Right renal pelvis (tissue), 4 donors: ENCODE measurements at places on chromosomes 4 and X. TPM values are rescaled to one million over a fixed set of nuclear protein-coding genes. Genes with fewer than 3 reads are reported as not detected.
A peak's percentile ranks its signal among the peaks of the same experiment; 100 is the strongest.

DNA sequence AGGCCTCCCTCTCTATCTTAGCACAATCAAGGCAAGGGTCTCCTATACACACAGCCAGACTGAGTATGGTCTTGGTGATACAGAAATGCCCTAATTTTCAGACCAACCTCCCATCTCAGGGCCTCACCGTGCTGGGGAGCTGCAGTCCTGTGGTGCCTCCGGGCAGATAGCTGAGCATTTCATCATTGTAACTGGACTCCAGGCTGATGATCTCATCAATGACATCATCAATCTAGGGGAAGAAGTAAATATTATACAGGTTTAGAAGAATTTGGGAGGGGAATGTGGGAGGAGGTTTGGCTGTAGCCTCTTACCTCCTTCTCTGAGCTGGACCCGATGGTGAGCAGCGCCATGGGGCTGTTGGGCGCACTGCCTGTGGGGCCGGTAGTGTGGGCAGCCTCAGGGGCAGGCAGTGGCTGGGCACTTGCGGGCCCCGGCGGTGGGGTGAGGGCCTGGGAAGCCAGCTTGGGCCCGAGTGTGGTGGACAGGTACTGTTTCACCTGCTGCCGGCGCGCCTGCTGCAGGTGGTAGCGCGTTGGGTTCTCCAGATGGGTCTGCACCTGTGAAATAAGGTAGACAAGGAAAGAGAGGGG lies 5.2 kb downstream of the TFE3 start:
- DNase-seq, result no peak

DNA sequence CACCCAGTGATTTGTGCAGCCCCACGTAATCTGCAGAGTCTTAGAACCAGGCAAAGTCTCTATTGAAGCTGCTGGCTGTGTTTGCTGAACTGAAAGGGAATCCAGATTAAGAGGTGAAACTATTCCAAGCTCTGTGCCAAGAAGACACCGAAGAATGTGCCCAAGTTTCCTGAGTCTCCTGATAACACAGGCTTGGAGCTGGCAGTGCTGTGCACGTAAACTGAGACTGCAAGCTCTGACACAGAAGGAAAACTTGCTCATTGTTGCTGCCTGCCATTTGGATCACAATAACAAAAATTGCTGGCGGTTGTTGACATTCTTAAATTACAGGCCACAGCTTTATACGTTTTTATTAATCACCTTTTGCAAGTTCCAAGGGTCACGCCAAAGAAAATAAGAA lies 60.2 kb upstream of the VCX3B start:
- DNase-seq, result no peak

- DNase-seq, result no peak
Observed at GRCh38 chrX:78658845-78659744, at the start of gene RTL3. Gene RTL3, minus strand, starts transcription at chrX:78659328. Its CDS starts 908 bp downstream, at chrX:78658420.

DNA sequence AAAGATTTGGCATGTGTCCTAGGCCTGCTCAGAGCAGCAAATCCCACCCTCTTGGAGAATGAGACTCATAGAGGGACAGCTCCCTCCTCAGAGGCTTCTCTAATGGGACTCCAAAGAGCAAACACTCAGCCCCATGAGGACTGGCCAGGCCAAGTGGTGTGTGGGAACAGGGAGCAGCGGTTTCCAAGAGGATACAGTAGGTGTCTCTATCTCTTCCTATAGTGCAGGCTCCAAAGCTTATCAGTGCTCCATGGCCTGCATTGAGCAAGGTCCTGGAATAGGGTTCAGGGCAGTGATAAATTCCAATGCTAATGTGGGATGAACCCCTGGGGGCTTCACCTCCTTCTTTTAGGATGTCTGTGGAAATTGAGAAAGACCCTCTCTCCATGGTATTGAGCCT lies 15.7 kb upstream of the MAGEA10 start:
- DNase-seq, result no peak

COL25A1 gene
- 15.3 TPM for polyA plus RNA-seq

- DNase-seq, result no peak
Observed at GRCh38 chr4:114734594-114734993, 136.0 kb downstream of the UGT8 start.

PJA1 gene
- 96.1 TPM for polyA plus RNA-seq

- peak; percentile 93 for DNase-seq
Observed at GRCh38 chr4:184649026-184649970, at the start of the genes CASP3 and PRIMPOL. Gene CASP3, minus strand, starts transcription at chr4:184649447. Its CDS starts 10,994 bp downstream, at chr4:184638453. Gene PRIMPOL, plus strand, starts transcription at chr4:184649738. Its CDS starts 7,403 bp downstream, at chr4:184657141.

DNA sequence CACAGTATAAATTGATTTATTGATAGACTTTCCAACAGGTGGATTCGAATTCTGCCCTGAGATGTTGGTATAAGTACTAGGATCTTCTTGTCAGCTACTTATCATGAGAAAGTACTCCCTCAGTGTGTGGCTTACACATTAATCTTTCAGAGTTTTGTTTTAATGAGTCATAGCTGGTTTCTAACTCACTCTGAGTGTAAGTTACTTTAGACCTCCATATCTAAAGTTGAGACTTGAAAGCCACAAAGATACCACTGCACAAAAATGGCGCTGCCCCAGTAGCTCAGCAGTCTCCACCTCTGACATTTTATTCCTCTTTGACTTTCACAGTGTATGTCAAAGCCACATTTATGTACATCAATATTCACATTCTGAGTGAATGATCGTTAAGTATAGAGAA lies 318.5 kb downstream of the ARAP2 start:
- DNase-seq, result no peak

DNA sequence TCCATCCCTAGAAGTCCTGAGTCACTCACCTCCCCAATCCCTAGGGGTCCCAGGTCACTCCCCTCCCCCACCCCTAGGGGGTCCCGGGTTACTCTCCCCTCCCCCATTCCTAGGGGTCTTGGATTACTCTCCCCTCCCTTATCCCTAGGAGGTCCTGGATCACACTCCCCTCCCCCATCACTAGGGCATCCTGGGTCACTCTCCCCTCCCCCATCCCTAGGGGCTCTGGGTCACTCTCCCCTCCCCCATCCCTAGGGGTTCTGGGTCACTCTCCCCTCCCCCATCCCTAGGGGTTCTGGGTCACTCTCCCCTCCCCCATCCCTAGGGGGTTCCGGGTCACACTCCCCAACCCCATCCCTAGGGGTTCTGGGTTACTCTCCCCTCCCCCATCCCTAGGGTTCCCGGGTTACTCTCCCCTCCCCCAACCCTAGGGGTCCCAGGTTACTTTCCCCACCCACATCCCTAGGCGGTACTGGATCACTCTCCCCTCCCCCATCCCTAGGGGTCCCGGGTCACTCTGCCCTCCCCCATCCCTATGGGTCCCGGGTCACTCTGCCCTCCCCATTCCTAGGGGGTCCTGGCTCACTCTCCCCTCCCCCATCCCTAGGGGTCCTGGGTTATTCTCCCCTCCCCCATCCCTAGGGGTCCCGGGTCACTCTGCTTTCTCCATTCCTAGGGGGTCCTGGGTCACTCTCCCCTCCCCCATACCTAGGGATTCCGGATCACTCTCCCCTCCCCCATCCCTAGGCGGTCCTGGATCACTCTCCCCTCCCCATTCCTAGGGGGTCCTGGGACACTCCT lies 2.1 kb downstream of the ASMTL start:
- DNase-seq, result no peak

- DNase-seq, result no peak
Observed at GRCh38 chr4:150280081-150280895, 202.0 kb downstream of the DCLK2 start.

DNA sequence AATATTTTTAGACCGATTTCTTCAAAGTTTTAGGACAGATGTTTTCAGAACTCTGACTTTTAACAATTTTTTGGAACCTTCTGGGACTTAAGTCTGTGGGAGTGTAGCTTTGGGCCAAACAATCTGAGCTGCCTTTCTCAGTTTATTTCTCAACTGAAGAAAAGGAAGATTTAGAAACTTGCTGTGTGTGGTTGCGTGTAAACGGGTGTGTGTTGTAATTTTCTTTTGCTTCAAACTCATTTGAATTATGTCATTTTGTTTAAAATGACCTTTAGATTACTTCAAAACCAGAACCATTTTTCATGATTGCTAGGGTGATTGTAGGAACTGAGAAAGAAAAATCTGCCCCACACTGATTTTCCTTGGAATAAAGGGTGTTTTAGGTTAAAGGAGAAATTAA lies 577.7 kb upstream of the GALNTL6 start:
- no peak for DNase-seq

GRCh38 chr4:81628489-81628888 lies 156.8 kb upstream of the RASGEF1B start:
- no peak for DNase-seq

DNA sequence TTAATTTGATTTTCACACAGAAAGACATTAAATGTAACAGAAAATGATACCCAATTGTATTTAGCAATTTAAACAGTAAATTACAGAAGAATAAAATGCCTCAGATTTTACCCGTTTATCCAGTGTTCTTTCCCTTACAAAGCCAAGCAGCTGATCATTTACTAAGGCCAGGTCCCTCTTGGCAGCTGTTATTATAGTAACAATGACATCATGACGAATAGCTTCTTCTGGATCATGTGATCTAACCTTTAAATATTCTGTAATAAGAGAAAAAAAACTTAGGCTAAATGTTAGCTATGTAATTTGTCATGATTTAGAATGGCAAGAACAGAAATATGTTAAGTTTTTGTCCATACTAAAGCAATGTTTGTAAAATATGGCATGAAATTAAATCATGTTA lies 69.4 kb downstream of the PDS5A start:
- no peak for DNase-seq

DNA sequence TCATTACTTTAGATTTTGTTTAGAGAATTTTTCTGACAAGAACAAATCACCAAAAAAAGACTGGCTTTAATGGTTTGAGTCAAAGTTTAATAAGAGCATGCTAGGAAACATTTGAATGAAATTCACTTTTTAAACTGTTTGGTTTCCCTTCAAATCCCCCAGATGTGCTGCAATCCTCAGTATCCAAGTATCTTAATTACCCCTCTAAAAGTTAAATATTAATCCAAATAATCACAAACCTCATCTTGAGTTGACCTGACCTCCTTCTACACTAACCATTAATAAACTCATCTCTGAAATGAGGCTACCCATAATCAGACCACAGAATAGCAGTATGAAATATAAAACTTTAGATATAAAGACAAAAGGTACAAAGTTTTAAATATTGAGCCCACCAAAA lies 10.1 kb downstream of the DHX15 start:
- no peak for DNase-seq

GRCh38 chr4:8070736-8071718 lies 87.6 kb downstream of the ABLIM2 start:
- no peak for DNase-seq

- no peak for DNase-seq
Observed at GRCh38 chrX:56557376-56557929, 6.0 kb upstream of the UBQLN2 start.

GRCh38 chrX:119755981-119756533 lies 2.3 kb upstream of the SOWAHD start:
- no peak for DNase-seq

KLF8 gene
- 5.7 TPM for polyA plus RNA-seq
